H9 (cell line): ENCODE measurements at places on chromosomes 12 and 14.

GRCh38 chr12:130805635-130806034 lies 33.4 kb downstream of the STX2 start:
- H3K27ac ChIP-seq = no peak overlapping the region
- H3K4me3 ChIP-seq = no peak overlapping the region
- no peaks in the 10 kb centered on the region for H3K27me3 ChIP-seq
- peaks cover 67% of the 10 kb centered on the region for H3K36me3 ChIP-seq
- DNase-seq = peak; percentile 10

DNA sequence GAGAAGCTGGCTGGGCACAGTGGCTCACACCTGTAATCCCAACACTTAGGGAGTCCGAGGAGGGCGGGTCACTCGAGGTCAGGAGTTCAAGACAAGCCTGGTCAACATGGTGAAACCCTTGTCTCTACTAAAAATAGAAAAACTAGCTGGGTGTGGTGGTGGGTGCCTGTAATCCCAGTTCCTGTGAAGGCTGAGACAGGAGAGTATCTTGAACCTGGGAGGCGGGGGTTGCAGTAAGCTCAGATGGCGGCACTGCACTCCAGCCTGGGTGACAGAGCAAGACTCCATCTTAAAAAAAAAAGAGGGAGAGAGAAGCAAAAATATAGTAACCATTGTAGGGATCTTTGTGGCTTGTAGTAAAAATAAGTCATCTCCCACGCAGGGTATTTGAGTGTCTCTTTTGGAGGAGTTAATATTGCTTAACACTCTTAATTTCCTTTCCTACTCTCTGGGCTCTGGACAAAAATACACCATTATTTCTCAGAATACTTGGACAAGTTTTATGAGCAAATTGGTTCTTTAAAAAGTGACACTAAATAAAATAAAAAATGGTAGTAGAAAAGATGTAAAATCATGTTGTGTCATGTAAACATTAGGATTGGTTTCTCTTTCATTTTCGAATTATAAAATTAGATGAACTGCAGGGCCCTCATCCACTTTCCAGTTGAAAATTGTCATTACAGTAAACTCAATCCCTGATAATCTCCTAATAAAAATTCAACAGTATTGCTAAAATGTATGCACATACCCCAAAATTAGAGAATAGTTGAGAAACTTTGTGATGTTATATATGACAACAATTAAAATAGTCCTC lies 61.1 kb upstream of the C12orf71 start:
- DNase-seq = no peak
- H3K36me3 ChIP-seq = no peaks in the 10 kb centered on the region
- H3K4me3 ChIP-seq = no peak overlapping the region
- no peak overlapping the region for H3K27ac ChIP-seq

DNA sequence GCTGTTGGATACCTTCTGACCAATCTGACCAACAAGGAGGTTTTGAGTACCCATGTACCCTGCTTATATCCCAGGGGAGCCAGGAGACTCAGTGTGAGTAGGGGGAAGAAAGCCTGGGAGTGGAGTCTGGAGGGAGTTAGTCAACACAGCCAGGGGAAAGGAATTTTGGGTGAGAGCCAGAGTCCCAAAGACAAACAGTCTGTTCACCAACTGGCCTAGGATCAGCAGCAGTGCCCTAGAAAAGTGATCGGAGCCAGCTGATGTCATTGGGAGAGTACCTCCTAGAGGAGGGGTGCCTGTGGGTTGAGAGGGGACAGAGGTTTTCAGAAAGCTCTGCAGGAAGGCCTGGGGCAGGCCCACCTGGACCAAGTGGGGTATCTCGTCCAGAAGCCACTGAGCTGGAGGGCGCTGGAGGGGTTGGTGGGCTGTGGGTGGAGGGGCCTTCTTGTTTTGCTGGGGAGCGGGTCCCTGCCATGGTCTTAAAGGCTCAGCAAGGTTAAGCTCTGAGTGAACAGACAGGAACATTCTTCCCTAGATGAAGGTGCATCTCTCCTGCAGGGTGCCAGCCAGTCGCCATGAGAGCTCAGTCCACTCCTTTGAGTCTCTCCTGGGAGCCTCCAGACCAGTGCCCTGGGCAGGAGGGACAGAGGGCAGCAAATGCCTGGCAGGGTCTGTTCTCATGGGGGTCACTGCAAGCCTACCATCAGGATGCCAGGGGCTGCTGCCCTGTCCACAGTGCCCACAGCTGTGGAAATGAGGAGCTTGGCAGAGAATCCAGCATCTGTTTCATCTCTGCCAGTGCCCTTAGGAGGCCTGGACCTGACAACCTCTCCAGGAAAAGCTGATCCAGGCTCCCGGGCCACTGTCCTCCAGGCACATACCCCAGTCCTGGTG lies 63.6 kb downstream of the CHGA start:
- no peak overlapping the region for H3K4me3 ChIP-seq
- no peak for DNase-seq
- no peak overlapping the region for H3K27ac ChIP-seq
- no peaks in the 10 kb centered on the region for H3K4me1 ChIP-seq
- peaks cover 16% of the 10 kb centered on the region for H3K36me3 ChIP-seq
- no peaks in the 10 kb centered on the region for H3K27me3 ChIP-seq

GRCh38 chr12:31989571-31990362 lies 30.6 kb downstream of the RESF1 start:
- H3K36me3 ChIP-seq = peaks cover 80% of the 10 kb centered on the region
- H3K4me3 ChIP-seq = no peak overlapping the region

DNA sequence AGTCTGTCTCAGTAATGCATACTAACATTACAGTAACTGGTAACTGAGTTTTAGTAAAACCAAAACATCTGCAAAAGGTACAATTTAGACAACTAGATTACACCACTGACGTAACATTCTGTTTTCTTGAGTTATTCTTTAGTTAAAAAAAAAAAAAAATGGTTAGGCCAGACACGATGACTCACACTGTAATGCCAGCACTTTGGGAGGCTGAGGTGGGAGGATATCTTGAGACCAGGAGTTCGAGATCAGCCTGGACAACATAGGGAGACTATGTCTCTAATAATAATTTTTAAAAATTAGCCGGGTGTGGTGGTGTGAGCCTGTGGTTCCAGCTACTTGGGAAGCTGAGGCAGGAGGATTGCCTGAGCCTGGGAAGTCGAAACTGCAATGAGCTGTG lies 34.1 kb downstream of the AP5M1 start:
- no peak for DNase-seq
- no peaks in the 10 kb centered on the region for H3K4me1 ChIP-seq
- H3K27me3 ChIP-seq = no peaks in the 10 kb centered on the region
- H3K4me3 ChIP-seq = no peak overlapping the region
- no peak overlapping the region for H3K27ac ChIP-seq
- no peaks in the 10 kb centered on the region for H3K36me3 ChIP-seq

DNA sequence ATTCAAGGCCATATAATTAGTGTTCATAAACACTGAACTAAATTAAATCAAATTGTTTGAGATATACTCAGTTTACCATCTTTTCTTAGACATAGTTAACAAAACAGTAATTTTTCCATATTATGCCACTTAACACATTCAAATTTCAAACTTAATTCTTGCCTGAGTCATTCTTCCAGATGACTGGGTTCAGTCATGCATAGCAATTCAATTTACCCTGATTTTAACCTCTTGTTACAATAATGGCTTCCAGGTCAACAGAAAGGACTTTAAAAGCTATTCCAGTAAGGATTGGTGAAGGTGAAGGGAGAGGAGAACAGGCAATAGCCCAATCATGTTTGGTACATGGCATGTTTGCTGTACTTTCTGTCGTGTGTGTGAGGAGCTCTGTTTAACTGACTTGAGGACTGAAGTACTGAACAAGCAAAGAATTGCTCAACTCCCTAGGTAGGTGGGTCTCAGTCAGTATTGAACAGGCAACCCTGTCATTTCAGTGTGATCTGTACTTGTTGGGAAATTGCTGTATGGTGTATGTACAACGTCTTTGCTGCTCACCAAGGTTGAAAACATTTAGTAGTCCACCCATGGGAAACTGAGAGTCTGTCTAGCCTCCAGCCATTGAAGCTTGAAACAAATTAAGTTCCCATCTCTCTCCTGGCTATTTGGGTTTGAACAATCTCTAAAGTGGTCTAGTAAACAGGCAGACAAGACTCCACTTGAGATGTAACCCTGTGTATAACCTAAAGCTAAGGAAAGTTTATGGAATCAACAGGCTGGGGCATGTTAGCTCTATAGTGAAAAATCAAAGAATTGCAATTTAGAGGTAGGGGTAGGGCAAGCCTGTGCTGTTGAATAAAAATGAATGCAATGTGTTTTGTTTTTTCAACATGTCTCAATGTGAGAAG lies 327.2 kb downstream of the BTG1 start:
- no peaks in the 10 kb centered on the region for H3K4me1 ChIP-seq
- no peaks in the 10 kb centered on the region for H3K27me3 ChIP-seq
- H3K4me3 ChIP-seq = no peak overlapping the region

- no peak overlapping the region for H3K27ac ChIP-seq
- no peak for DNase-seq
- H3K27me3 ChIP-seq = no peaks in the 10 kb centered on the region
- no peaks in the 10 kb centered on the region for H3K4me1 ChIP-seq
- no peak overlapping the region for H3K4me3 ChIP-seq
Observed at GRCh38 chr12:119869720-119870119, 7.4 kb downstream of the CIT start.

DNA sequence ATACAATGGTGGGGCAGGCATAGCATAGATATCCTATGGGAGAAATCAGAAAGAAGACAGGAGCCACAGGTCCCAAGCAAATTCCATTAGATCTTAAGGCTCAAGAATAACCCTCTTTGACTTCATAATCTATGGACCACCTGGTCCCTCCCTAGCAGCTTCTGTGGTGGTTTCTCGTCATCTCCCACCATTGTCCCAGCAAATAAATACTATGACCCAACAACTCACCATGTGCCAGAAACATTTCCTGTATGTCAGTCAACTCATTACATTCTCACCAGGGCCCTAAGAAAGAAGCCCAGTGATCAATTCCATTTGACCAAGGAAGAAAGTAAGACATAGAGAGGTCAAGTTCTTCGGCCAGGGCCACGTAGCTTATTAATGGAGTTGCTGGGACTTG lies 646.2 kb downstream of the VRK1 start:
- H3K36me3 ChIP-seq = no peaks in the 10 kb centered on the region; the same call in 2 of the 3 replicates
- DNase-seq = no peak
- no peak overlapping the region for H3K27ac ChIP-seq
- no peaks in the 10 kb centered on the region for H3K4me1 ChIP-seq

GRCh38 chr14:101851183-101851582 lies 89.7 kb downstream of the PPP2R5C start:
- no peaks in the 10 kb centered on the region for H3K36me3 ChIP-seq
- DNase-seq = no peak
- H3K27me3 ChIP-seq = no peaks in the 10 kb centered on the region
- H3K4me1 ChIP-seq = no peaks in the 10 kb centered on the region

- no peak overlapping the region for H3K27ac ChIP-seq
- no peak for DNase-seq
- H3K36me3 ChIP-seq = peaks cover 2% of the 10 kb centered on the region; the same call in 1 of the 3 replicates
- no peaks in the 10 kb centered on the region for H3K4me1 ChIP-seq
- H3K4me3 ChIP-seq = no peak overlapping the region
Observed at GRCh38 chr12:78442454-78442801, 422.1 kb upstream of the SYT1 start.

- no peak overlapping the region for H3K27ac ChIP-seq
- no peak overlapping the region for H3K4me3 ChIP-seq
- no peaks in the 10 kb centered on the region for H3K4me1 ChIP-seq
Observed at GRCh38 chr14:93132472-93133065, 16.8 kb upstream of the ITPK1 start.

DNA sequence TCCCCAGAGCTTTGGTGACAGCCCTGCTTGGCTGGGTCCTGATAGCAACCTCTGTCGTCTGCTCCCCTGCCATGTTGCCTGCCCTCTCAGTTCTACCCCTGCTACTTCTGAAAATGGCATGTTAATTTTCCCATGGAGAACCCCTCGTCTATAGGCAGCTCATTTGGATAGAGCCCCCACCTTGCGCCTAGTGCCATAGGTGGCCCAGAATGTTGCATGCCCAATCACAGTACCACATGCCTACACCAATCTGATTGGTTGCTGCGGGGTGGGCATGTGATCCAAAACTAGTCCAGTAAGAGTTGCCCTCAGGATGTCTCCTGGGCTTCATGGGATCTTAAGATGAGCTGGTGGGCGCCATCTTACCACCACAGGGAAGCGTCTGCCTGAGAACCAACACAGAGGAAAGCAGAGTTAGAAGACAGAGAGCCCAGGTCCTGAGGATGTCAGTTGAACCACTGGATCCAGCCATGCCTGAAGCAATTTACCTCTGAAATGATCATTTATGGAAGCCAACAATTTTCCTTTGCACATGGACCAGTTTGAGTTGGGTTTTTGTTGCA lies 85.7 kb downstream of the PAPOLA start:
- peak; percentile 15 for DNase-seq
- no peaks in the 10 kb centered on the region for H3K4me1 ChIP-seq
- no peak overlapping the region for H3K27ac ChIP-seq
- no peaks in the 10 kb centered on the region for H3K36me3 ChIP-seq
- H3K4me3 ChIP-seq = no peak overlapping the region
- H3K27me3 ChIP-seq = no peaks in the 10 kb centered on the region

- H3K4me1 ChIP-seq = no peaks in the 10 kb centered on the region
- H3K36me3 ChIP-seq = no peaks in the 10 kb centered on the region; the same call in 1 of the 3 replicates
- no peak overlapping the region for H3K4me3 ChIP-seq
- no peak overlapping the region for H3K27ac ChIP-seq
Observed at GRCh38 chr12:96171905-96172304, 22.3 kb upstream of the ELK3 start.

- no peaks in the 10 kb centered on the region for H3K27me3 ChIP-seq
- H3K4me1 ChIP-seq = no peaks in the 10 kb centered on the region
- H3K36me3 ChIP-seq = peaks cover 20% of the 10 kb centered on the region
- no peak for DNase-seq
- H3K4me3 ChIP-seq = no peak overlapping the region
Observed at GRCh38 chr14:105858676-105859025, 332.3 kb downstream of the TMEM121 start.

- no peaks in the 10 kb centered on the region; the same call in 1 of the 2 replicates for H3K27me3 ChIP-seq
- H3K4me1 ChIP-seq = no peaks in the 10 kb centered on the region
- no peak overlapping the region for H3K4me3 ChIP-seq
- no peak for DNase-seq
Observed at GRCh38 chr12:105293187-105293586, 37.3 kb upstream of the C12orf75 start.
